ENCODE measurements at places on chromosomes 1 and 21. TPM values are rescaled to one million over a fixed set of nuclear protein-coding genes. Genes with fewer than 3 reads are reported as not detected.

The LCE2C gene
- total RNA-seq, result not detected

The DLGAP3 gene
- total RNA-seq, result 0.66 TPM

The RAB13 gene
- total RNA-seq, result 6.3 TPM

The TAS1R1 gene
- total RNA-seq, result not detected

The SEC16B gene
- not detected for total RNA-seq

The KANK4 gene
- total RNA-seq, result not detected

The UBXN11 gene
- total RNA-seq, result 27.7 TPM

The ASTN1 gene
- total RNA-seq, result not detected

The TMEM269 gene
- total RNA-seq, result 0.12 TPM

The MXRA8 gene
- total RNA-seq, result not detected

The UMODL1 gene
- total RNA-seq, result not detected

The TSSK3 gene
- total RNA-seq, result 0.70 TPM

The ABCG1 gene
- total RNA-seq, result 13.2 TPM

The KCNH1 gene
- not detected for total RNA-seq

The ERO1B gene
- 2.6 TPM for total RNA-seq

DNA sequence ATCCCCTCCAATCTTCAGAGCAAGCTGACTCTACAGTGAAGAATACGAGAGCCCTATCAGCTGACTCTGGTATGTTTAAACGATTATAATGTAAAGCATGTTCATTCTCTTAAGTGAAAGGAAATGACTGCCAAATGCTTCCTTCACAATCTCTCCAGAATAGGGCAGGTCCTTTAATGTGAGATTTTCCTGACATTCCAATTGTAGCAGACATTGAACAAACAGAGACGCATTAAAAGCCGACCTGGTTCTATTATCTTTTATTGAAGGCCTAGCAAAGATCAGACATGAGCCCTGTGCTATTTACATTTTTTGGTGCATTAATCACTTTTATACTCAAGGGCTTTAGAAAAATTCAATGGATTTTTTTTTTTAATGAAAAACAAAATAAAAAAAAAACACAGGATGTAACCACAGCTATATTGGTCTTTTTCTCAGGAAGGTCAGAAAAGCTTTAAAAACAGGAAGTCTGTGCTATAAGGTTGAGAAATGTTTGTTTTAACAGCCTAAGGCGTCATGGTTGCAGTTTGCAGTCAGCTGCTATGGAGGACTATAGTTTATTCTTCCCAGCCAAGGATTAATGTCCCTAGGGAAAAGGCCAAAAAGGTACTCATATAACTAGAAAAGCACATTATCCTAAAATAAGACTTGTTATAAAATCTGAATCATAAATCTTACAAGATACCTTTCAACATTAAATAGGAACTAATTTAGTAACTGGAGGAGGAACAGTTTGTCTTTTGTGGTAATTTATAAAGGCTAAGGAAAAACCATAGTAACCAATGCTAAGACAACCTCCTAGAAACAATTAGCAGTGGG is 104.8 kb downstream of the RERE start:
- H3K27ac ChIP-seq, result peak overlapping the region; percentile 70
- no peaks in the 10 kb centered on the region for H3K27me3 ChIP-seq
- H3K4me3 ChIP-seq, result peak overlapping the region; percentile 19
- peaks cover 24% of the 10 kb centered on the region for H3K4me1 ChIP-seq

- no peaks in the 10 kb centered on the region for H3K36me3 ChIP-seq
- H3K27me3 ChIP-seq, result no peaks in the 10 kb centered on the region
- no peaks in the 10 kb centered on the region for H3K4me1 ChIP-seq
Measured at GRCh38 chr21:29384683-29385359, 86.1 kb downstream of the BACH1 start.

- H3K4me1 ChIP-seq, result peaks cover 31% of the 10 kb centered on the region
- no peaks in the 10 kb centered on the region for H3K27me3 ChIP-seq
- no peaks in the 10 kb centered on the region for H3K36me3 ChIP-seq
- H3K4me3 ChIP-seq, result no peak overlapping the region
- no peak overlapping the region for H3K27ac ChIP-seq
Measured at GRCh38 chr1:153563483-153563901, 2.2 kb downstream of the S100A2 start.

- H3K36me3 ChIP-seq, result no peaks in the 10 kb centered on the region
- no peak for DNase-seq
- no peaks in the 10 kb centered on the region for H3K4me1 ChIP-seq
- no peak overlapping the region for H3K4me3 ChIP-seq
Measured at GRCh38 chr21:41143596-41144325, 24.2 kb upstream of the BACE2 start.

GRCh38 chr1:189131576-189131975 is 1346.1 kb downstream of the BRINP3 start:
- H3K36me3 ChIP-seq, result no peaks in the 10 kb centered on the region
- no peaks in the 10 kb centered on the region for H3K27me3 ChIP-seq
- no peaks in the 10 kb centered on the region for H3K4me1 ChIP-seq
- DNase-seq, result no peak

GRCh38 chr1:114455102-114455785 is 55.8 kb downstream of the TRIM33 start:
- no peaks in the 10 kb centered on the region for H3K27me3 ChIP-seq
- H3K36me3 ChIP-seq, result peaks cover 68% of the 10 kb centered on the region
- H3K4me1 ChIP-seq, result peaks cover 16% of the 10 kb centered on the region
- H3K4me3 ChIP-seq, result no peak overlapping the region
- no peak for DNase-seq

DNA sequence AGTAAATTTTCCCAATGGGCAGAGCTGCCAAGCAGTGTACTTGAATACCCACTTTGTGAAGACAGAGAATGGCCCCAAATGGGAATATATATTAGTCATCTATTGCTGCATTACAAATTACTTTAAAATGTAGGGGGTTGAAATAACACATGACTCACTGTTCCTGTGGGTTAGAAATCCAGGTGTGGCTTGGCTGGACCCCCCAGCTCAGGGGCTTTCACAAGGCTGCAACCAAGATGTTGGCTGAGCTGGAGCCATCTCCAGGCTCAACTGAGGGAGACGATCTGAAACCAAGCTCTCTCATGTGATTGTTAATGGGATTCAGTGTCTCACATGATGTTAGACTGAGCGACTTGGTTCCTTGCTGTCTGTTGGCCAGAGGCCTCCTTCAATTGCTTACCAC is 33.4 kb upstream of the ARHGAP29 start:
- DNase-seq, result no peak
- peaks cover 19% of the 10 kb centered on the region for H3K27me3 ChIP-seq
- no peak overlapping the region for H3K4me3 ChIP-seq
- H3K36me3 ChIP-seq, result no peaks in the 10 kb centered on the region

GRCh38 chr1:110555807-110556470 is 37.0 kb upstream of the KCNA10 start:
- H3K4me1 ChIP-seq, result peaks cover 8% of the 10 kb centered on the region
- peaks cover 54% of the 10 kb centered on the region for H3K27me3 ChIP-seq
- no peaks in the 10 kb centered on the region for H3K36me3 ChIP-seq

DNA sequence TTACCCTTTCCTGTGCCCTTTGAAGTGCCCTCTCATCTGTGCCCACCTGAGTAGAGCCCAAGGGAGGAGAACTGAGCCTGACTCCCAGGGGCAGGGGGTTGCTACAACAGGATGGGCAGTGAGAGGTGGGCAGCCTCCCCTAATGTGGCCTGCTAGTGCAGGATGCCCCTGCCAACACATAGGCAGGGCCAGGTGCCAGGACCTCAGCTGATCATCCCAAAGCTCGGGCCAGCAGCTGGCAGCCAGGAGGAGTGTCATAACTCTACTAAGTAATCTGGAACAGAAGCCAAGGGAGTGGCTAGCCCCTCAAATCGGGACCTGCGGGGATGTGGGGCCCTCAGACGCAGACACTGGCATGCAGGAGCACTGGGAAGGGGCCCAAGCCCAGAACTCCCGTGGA is 208.8 kb upstream of the RAB4A start:
- H3K27ac ChIP-seq, result no peak overlapping the region
- H3K4me1 ChIP-seq, result peaks cover 24% of the 10 kb centered on the region
- H3K4me3 ChIP-seq, result no peak overlapping the region
- H3K36me3 ChIP-seq, result no peaks in the 10 kb centered on the region

- no peaks in the 10 kb centered on the region for H3K4me1 ChIP-seq
- DNase-seq, result no peak
- no peak overlapping the region for H3K27ac ChIP-seq
- no peak overlapping the region for H3K4me3 ChIP-seq
- H3K27me3 ChIP-seq, result no peaks in the 10 kb centered on the region
Measured at GRCh38 chr1:14037101-14037847, 337.3 kb downstream of the PRDM2 start.

- DNase-seq, result no peak
- H3K4me3 ChIP-seq, result no peak overlapping the region
- no peak overlapping the region for H3K27ac ChIP-seq
- peaks cover 7% of the 10 kb centered on the region for H3K27me3 ChIP-seq
- no peaks in the 10 kb centered on the region for H3K36me3 ChIP-seq
- no peaks in the 10 kb centered on the region for H3K4me1 ChIP-seq
Measured at GRCh38 chr1:17340358-17340757, 31.6 kb upstream of the PADI6 start.

- no peaks in the 10 kb centered on the region for H3K36me3 ChIP-seq
- H3K4me1 ChIP-seq, result peaks cover 16% of the 10 kb centered on the region
- peak overlapping the region; percentile 58 for H3K27ac ChIP-seq
- DNase-seq, result no peak
- peaks cover 54% of the 10 kb centered on the region for H3K27me3 ChIP-seq
Measured at GRCh38 chr1:197902131-197902453, 338 bp upstream of the C1orf53 start.

DNA sequence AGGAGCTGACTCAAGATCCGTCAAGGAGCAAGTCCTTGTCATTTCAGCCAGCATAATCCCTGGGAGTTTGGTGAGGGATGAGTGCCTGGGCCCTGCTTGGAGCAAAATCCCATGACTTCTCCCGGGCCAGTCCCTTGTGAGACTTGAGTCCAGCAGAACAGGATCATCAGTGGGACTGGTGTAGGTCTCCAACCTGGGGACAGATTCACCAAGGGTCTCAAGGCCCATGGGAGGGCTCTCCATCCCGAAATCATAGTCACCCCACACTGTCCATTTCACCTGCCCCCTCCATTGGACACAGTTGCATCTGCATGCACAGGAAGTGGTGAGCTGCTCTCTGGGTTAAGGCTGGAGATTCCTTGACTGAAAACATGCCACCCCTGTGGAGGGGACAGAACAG is 178.2 kb downstream of the FOXD2 start:
- H3K4me1 ChIP-seq, result no peaks in the 10 kb centered on the region
- peak; percentile 19 for DNase-seq
- no peaks in the 10 kb centered on the region for H3K36me3 ChIP-seq
- no peak overlapping the region for H3K4me3 ChIP-seq
- no peak overlapping the region for H3K27ac ChIP-seq

DNA sequence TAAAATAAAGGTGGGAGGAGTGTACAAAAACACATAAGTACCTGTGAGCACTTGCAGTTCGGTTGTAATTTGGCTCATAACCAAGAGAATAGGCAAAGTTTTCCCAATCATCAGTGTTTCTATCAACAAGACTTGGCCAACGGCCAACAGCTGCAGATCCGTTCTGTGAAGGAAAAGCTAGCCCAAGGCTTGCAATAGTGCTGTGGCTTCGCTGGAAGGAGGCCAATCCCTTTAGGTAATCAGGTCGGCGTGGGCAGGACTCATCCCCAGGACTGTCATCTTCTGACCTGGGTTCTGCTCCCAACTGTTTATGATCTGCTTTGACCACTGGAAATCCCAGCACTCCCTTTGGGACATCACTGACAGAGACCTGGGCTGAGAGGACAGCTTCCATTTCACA is 107.8 kb downstream of the LYST start:
- peaks cover 39% of the 10 kb centered on the region for H3K36me3 ChIP-seq
- H3K27me3 ChIP-seq, result no peaks in the 10 kb centered on the region
- H3K4me3 ChIP-seq, result no peak overlapping the region
- no peaks in the 10 kb centered on the region for H3K4me1 ChIP-seq
- no peak for DNase-seq

GRCh38 chr1:97820470-97821188 is 100.2 kb downstream of the DPYD start:
- no peaks in the 10 kb centered on the region for H3K36me3 ChIP-seq
- H3K4me3 ChIP-seq, result no peak overlapping the region
- no peaks in the 10 kb centered on the region for H3K27me3 ChIP-seq
- no peaks in the 10 kb centered on the region for H3K4me1 ChIP-seq
- H3K27ac ChIP-seq, result no peak overlapping the region
- no peak for DNase-seq

GRCh38 chr1:10960411-10961299 is 51.8 kb upstream of the TARDBP start:
- DNase-seq, result peak; percentile 86
- peaks cover 18% of the 10 kb centered on the region for H3K4me1 ChIP-seq
- H3K27me3 ChIP-seq, result peaks cover 20% of the 10 kb centered on the region
- H3K4me3 ChIP-seq, result no peak overlapping the region

DNA sequence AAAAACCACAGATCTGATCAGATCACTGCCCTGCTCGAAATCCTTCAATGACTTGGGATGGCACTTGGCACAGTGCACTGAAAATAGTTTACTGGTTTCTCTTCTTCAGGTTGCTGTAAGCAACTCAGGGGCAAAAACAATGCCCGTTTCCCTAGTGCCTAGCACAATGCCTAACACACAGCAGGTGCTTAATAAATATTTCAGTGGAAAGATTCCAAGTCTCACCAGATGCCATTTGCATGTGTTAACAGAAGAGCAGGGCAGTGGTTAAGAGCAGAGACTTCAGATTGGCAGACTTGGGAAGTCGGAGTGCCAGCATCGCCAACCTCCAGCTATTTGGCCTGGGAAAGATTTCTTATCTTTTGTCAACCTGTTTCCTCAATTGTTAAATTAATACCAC is 10.9 kb upstream of the METTL25B start:
- peaks cover 20% of the 10 kb centered on the region for H3K36me3 ChIP-seq
- H3K27me3 ChIP-seq, result no peaks in the 10 kb centered on the region
- no peak overlapping the region for H3K4me3 ChIP-seq
- DNase-seq, result no peak
- H3K27ac ChIP-seq, result no peak overlapping the region
- H3K4me1 ChIP-seq, result peaks cover 15% of the 10 kb centered on the region

- no peak overlapping the region for H3K4me3 ChIP-seq
- DNase-seq, result peak; percentile 70
- no peak overlapping the region for H3K27ac ChIP-seq
- peaks cover 10% of the 10 kb centered on the region for H3K36me3 ChIP-seq
Measured at GRCh38 chr1:202798260-202798659, 10.0 kb downstream of the KDM5B start.

GRCh38 chr1:234851450-234852438 is 241.8 kb upstream of the IRF2BP2 start:
- peaks cover 5% of the 10 kb centered on the region for H3K36me3 ChIP-seq
- H3K27ac ChIP-seq, result peak overlapping the region; percentile 60
- peaks cover 47% of the 10 kb centered on the region for H3K4me1 ChIP-seq
- H3K27me3 ChIP-seq, result no peaks in the 10 kb centered on the region
- DNase-seq, result peak; percentile 54

DNA sequence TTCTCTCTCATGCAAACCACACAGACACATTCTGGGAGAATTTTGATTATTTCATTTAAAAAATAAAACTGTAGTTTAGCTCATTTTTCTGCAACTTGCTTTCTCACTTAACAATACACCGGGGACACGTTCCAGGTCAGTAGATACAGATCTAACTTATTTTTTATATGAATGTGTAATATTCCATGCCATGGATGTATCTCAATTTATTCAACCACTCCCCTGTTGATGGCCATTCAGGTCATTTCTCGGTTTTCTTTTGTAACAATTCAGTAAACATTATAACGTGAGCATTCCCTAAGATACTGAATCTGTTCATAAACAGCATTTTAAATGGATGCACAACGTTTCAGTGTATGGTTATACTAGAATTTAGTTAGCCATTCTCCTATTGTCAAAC is 64.7 kb downstream of the CSMD2 start:
- no peaks in the 10 kb centered on the region for H3K27me3 ChIP-seq
- no peak overlapping the region for H3K4me3 ChIP-seq
- H3K4me1 ChIP-seq, result no peaks in the 10 kb centered on the region
- no peak for DNase-seq

GRCh38 chr1:154614901-154615300 is 6.9 kb upstream of the ADAR start:
- no peak overlapping the region for H3K4me3 ChIP-seq
- peaks cover 57% of the 10 kb centered on the region for H3K4me1 ChIP-seq
- H3K27me3 ChIP-seq, result no peaks in the 10 kb centered on the region
